ENCODE measurements at places on chromosomes 4 and X.

GRCh38 chr4:7197910-7198309 is 5.6 kb downstream of the SORCS2 start:
- DNase-seq: no peak

DNA sequence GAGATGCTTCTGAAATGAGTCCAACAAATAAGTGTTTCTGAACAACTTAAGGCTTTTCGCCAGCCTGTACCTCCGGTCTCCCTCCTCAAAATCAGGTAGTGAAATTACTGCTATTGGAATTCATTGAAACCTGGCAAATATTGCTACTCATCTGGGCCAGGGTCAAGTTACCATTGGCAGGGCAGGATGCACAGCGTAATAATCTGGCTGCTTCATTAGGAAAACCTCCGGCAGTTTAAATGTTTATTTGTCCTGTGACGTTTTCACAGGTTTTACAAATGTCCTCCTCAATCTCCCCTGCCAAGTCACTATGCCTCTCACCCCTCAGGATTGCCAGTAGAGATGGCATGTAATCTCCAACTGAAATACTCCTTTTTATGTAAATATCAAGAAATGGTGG is 92.6 kb upstream of the KDR start:
- no peak for DNase-seq

GRCh38 chrX:125765347-125765746 is 400.7 kb downstream of the DCAF12L2 start:
- DNase-seq: no peak

GRCh38 chrX:49041744-49042580 is 1.2 kb downstream of the TFE3 start:
- no peak for DNase-seq

GRCh38 chr4:112253382-112254000 is 21.9 kb downstream of the AP1AR start:
- no peak for DNase-seq

DNA sequence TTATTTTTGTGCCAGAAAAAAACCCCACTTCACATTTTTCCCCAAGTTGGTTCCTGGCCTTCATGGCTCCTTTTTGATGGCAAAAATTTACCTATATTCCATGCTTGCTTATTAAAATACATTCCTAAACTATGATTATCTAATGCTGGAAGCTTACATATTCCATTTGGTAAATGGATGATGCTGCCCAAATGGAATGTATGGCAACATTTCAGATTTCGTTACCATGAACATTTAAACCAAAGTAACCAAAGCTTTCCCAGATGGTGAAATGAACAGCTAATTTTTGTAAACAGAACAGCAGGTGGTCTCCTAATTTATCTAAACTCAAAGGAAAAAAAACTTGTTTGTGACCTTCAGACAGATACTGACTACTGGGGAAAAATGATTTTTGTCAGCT is 110.8 kb upstream of the TEX13A start:
- DNase-seq: peak; percentile 27

- peak; percentile 33 for DNase-seq
These were observed 31.2 kb upstream of the MCF2 start for GRCh38 chrX:139739138-139739537.

DNA sequence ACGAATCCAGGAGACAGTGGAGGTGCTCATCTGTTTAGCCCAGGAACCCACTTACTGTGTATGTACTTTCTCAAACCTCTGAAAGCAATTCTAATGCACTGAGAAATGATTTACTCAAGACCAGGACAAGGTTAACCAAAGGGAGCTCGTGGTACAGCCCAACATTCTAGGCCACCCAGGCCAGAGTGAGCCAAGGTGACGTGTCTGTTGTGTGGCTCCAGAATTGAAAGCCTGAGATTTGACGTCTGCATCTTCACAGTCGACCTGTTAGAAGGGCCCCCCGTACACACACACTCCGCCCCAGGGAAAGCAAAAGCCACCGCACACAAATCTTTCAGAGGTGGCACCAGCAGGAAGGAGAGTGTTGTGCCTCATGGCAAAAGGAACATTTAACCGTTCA is 2.3 kb downstream of the MAP3K15 start:
- DNase-seq: no peak

DNA sequence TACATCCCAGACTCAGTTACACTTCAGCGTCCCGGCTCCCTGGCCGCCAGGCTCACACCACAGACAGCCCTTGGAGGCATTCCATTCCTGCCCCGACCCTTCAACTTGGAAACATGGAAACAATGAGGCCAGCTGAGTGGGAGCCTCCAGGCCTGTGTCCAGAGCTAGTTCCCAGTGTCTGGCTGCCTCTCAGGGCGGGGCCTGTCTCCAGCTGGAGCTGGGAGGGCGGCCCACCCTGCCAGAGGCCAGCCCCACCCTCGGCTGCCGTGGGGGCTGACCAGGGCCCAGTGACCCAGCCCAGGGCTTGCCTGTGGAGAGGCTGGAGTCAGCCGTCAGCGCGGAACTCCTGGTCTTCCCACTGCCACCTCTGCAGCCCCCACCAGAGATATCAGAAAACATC is 37.4 kb upstream of the SPON2 start:
- DNase-seq: no peak

DNA sequence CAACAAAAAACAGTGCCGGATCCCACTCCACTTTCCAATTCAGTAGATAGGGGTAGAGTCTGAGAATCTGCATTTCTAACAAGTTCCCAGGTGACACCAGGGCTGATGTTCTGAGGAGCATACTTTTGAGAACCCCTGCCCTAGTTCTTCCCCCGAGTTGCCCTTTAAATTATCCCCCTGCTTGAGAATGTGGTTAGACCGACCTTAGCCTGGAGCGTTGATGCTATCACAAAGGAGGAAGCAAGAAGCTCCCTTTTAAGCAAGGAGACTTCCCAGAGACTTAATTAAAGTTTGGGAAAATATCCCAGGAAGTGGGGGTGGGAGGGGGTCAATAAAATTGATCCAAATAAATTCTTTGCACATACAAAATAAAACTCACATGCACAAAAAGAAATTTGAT is 485.9 kb downstream of the SMARCA1 start:
- DNase-seq: no peak

- no peak for DNase-seq
These were observed 27.8 kb upstream of the RNF128 start for GRCh38 chrX:106698693-106699092.

DNA sequence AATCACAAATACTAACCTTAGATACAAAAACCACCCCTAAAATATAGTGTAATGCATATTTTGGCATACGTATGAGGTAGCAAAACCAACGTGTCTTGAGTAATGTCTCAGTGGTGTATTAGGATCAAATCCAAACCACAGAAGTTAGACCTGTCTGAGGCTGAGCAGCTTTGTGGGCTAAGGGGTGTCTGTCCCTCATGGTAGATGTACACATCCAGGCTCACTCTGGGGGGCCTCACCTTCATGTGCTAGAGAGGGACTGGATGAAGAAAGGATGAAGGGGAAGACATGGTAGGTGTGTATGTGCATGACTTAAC is 188.0 kb upstream of the TBC1D9 start:
- no peak for DNase-seq

GRCh38 chrX:20355187-20355586 is 88.5 kb upstream of the RPS6KA3 start:
- no peak for DNase-seq

- no peak for DNase-seq
These were observed 37.5 kb upstream of the CXCL8 start for GRCh38 chr4:73702796-73703287.

DNA sequence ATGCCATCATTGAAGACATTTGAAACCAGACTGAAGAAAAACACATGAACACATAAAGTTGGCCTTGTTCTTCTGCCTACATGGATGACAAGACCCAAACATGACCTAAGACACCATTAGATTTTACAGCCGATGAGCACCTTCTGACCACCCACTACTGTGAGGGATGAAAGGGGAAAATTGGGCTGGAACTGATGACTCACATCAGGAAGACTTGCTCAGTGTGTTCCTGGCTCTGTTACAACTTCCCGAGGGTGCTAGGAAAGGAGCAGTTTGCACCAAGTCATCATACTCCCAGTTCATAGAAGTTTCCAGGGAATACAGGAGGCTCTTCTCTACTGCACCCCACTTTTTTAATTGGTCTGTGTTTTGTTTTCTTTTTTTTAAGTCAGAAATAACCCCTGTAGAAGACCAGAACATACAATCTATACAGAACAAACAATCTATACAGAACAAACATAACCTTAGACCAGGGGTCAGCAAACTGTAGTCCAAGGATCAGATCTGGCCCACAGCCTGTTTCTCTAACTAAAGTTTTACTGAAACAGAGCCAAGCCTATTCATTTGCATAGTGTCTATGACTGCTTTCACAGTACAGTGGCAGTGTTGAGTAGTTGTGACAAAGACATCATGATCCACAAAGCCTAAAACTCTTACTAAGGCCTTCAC is 25.3 kb downstream of the BTC start:
- no peak for DNase-seq

- no peak for DNase-seq
These were observed 59.3 kb downstream of the AFF1 start for GRCh38 chr4:86993909-86994681.

GRCh38 chr4:86653237-86653865 is 59.2 kb downstream of the PTPN13 start:
- no peak for DNase-seq

DNA sequence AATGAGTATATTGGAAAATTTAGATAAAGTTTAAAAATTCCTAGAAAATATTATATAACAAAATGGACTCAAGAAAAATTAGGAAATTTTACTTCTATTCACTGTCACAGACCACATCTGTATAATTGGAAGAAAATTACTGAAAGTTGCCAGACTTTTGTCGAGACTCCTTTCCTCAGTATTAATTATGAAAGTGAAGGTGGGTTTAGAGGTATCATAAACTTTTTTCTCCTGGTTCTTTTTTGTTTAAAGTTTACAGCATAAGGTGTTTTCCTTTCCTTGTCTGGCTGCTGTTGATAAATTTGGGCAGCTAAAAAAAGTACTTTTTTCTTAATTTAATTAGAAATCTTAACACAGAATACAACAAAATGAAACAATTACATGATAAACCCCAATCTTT is 6.7 kb upstream of the TEX13D start:
- DNase-seq: no peak

DNA sequence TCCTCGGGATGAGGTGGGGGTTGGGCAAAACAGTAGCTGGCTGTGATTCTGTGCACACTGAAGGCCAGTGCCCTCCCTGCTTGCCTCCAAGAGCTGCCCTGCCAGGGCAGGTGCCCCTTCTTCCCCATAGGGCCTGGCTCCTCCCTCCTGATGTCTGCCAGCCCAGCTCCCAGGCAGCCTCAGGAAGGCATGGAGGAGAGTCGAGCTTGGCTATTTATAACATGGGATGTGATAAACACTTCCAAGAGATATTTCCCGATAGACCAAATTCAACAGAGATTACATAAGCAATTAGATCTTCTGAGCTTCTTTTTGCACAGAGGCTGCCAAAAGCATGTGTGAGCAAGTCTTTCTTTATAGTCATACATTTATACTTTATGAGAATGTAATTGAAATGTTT is 45.3 kb upstream of the PJA1 start:
- no peak for DNase-seq

DNA sequence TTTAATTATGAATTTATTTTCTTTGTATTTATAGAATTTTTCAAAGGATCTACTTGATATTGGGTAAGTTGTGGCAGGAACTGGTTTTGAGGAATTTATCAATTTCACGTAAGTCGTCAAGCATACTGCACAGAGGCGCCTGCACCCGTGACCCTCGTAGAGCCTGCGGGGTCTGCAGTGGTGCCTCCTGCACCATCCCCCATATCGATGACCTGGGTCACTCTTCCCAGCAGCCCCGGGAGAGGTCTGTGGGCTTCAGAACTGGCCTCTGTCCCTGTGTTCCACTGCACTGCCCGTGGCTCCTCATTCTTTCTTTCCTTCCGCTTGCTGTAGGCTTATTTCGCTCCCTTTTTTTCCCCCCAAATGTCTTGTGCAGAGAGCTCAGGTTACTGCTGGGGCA is 31.5 kb upstream of the CPLX1 start:
- DNase-seq: no peak

DNA sequence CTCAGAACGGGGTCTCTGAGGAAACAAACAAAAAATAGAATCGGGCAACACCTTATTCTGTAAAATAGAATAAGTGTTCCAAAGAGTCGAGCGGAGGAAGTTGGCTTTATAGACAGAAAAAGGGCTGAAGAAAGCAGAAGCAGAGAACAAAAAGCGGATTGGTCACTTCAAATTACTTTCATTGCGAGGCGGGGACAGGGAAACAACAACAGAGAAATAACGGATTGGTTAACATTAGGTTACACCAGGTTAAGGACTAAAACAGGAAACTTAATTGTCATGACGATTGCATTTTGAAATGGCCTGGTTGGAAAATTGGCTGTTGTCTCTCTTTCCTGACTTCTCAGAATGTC is 433 bp upstream of the COQ2 start:
- DNase-seq: peak; percentile 33

DNA sequence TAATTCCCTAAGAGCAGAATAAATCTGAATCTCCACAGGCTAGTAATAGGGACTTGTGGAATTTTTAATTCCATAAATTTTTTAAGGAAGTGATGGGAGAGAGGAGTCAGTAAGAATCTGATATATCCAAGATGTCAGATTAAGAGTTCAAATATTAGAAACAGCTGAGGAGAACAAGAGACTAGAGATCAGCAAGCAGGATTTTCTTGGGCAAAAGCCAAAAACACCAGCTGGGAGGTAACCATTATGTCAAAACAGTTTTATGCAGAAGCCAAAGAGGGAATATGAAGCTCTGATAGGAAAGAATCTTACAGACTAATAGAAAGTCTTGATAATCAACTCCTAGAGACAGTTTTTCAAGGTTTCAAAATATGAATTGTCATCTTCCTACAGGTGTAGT is 72.2 kb upstream of the RBPJ start:
- no peak for DNase-seq

DNA sequence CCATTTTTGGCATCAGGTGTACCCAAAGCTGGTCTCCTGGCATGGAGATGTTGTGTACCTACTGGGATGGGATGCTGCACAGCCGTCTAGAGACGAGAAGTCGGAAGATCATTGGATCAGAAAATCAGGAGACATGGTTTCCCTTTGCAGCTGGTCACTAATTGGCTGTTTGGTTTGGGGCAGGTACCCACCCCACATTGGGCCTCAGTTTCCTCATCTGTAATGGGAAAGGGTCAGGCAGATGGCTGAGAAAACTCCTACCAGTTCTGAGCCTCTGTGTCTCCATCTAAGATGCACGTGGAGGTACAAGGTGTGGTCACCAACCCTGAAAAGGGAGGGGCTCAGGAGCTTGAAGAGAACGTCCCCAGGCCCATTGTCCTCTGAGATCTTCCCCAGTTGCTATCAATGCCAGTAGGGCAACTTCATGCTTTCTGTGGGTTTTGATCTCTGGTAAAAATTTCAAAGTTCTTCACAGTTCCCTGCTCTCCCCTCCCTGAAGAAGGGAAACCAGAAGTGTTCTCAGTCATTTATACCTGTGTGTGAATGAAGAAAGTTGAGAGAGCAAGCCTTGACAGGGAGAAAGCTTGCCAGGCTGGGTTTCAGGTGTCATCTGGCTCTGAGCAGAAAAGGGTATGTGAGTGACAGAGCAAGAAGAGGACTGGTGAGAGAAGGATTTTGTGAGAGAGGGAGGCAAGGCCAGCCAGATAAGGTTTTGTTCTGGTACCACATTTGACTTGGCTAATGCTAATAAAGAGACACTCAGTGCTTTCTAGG is 15.1 kb downstream of the TSC22D3 start:
- DNase-seq: no peak

Measured in GM04503 (cell line).